ENCODE measurements at places on chromosomes 12 and 14.

GRCh38 chr12:76307083-76307482, 41.1 kb downstream of the BBS10 start:
- DNase-seq = no peak

GRCh38 chr14:91127924-91128323, 14.1 kb downstream of the DGLUCY start:
- DNase-seq = no peak

GRCh38 chr14:51999084-51999483, 9.7 kb downstream of the RTRAF start:
- no peak for DNase-seq

DNA sequence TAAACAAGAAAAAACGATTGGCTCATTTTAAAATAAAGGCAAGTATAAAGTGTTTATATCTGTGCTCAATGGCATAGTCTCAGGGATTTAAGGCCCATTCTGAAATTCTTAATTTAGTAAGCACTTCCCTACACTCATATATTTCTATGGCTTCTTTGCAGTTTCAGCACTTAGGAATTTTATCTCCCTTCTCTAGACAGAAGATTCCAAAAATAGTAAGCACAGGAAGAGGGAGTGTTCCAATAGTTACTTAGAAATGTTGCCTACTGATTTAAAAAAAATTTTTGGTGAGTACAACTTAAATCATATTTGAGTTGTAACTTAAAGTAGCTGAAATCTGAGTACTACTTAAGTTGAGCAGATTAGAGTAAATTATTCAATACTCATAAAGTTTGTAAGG, 19.8 kb downstream of the INSM2 start:
- DNase-seq = no peak

- no peak for DNase-seq
Observed at GRCh38 chr14:56905282-56905681, 95.0 kb upstream of the OTX2 start.

- DNase-seq = no peak
Observed at GRCh38 chr14:69263771-69264170, 3.8 kb downstream of the GALNT16 start.

DNA sequence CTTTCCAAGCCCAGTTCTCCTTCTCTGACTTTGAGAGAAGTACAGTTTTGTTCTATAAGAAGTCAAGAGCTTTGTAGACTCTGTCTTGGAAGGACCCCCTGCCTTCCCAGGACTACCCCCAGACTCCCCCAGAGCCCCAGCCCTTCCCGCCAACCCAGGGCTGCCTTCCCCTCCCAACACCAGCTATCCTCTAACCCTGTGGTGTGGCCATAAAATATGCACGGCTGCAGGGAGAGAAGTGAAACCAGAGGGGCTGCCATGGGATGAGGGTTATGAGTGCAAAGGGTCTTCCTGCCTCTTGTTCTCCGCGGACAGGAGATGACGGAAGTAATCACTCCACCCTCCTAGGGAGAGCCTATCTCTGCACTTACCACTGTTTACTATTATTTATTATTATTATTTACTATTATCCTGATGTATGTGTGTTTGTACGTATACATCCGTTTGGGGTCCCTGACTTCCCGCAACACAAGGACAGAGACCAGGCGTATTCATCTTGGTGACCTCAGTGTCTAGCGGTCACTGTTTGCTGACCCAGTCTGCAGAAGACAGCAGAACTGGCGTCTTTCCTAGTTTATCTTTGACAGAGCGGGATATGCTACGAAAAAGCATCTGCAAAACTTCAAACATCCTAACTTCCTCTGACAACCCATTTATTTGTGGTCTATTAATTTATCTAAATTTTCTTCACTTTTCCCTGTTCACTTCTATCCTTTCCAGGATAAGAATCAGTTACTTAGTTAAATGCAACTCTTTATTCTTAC, 3.5 kb upstream of the SCNN1A start:
- no peak for DNase-seq

- DNase-seq = no peak
Observed at GRCh38 chr14:93976477-93977057, at the start of gene ASB2. TSS of gene ASB2 (minus strand) at chr14:93976570. CDS start at chr14:93964539, 12,031 bp downstream.

DNA sequence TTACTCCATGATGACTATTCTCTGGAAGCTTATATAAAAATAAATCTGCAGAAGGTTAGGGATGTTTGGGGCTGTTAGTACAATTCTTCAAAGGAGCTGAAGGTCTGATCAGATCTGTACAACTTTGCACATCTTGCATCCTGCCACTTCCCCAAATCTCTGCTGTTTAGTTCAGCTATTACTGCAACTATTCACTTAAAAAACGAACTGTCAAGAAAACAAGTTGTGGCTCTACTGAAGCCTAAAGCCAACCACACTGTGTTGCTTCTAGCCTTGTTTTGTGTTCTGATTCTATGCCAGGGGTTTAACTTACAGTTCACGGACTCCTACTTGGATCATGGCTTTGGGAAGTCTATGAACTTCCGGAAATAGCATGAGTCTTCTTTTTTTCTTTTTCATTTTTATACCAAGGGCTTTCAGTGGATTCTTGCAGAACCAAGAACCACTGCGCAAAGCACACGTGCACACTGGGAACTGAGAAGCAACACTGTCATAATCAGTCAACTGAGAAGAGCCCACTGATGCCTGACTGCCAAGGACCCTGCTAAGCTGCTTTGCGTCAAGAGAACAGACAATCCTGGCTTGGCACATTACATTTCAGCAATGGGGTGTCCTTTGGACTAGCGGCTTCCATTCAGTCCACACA, 66.3 kb upstream of the EEA1 start:
- DNase-seq = no peak

DNA sequence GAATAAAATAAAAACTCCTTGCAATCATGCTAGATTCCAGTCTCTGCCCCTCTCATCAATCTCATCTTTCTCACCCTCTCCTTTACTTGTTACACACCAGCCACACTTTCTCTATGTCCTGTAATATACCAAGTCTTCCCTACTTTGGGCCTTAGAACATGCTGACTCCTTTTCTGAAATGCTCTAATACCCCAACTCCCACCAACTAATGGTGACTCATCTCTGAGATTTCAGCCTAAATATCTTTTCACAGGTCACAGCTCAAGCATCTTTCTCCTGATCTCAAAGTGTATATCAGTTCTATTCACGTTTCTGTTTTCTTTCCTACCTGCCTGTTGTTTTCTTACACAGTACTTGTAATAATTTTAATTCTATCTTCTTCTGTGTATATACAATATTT, 378.9 kb upstream of the PRICKLE1 start:
- DNase-seq = no peak

GRCh38 chr12:55972911-55973598, 823 bp upstream of the RAB5B start:
- no peak for DNase-seq

- DNase-seq = no peak
Observed at GRCh38 chr12:115553622-115554021, 723.9 kb downstream of the MED13L start.

DNA sequence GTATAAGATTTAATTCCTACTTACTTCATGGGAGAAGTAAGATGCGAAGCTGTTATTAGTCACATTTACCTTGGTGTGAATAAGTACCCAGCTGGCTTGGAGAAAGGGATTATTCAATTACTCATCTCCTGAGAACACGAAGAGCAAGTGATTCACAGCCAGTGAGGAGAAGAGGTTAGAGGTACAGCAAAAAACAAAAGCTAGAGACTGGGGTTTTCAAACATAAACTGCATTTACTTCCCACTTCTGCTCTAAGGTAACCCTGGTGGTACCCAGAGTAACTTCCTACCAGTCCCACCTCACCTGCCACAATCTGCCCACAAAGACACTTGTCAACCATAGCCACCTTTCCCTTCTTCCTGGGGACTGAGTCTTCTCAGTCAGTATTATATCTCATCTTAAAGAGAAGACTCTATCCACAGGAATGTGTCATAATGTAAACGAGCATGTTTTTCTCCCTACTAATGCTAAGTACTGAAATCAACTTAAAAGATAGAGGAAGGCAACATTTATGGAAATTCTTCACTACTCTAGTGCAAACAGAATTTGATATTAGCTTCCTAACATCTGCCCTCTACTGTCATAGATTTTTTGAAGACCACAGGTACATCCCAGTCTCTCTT, 6.0 kb upstream of the IL22 start:
- DNase-seq = no peak

DNA sequence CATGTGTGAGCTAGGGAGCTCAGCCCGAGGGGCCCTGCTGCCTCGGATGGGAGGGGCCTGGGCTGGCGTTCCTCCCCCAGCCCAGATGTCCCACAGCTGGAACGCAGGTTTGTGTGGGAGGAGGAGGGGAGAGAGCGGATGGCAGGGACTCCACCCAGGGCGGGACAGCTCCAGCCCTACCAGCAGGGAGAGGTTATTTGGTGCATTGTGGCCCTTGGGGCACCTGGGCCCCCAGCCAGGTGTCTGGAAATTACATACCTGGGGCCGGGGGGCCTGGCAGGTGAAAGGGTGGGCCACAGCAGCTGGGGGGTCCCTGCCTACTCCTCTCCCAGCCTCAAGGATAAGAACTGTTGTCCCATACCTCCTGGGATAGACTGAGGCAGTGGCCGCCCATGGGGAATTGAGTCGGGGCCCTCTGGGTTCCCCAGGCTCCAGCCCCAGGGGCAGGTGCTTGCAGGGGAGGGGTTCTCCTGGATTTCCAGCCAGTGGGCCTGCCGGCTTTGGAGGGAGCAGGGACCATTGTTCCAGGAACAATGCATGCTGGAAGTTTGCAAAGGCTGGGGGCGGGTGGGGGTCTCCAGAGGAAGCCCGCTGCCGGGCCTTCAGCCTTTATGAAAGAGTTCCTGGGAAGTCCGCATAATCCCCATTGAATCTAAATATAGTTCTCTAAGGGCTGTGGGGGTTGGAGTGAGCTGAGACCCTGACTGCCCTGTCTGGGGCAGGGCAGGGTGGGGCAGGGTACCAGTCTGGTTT, 1.2 kb downstream of the KIF26A start:
- no peak for DNase-seq

DNA sequence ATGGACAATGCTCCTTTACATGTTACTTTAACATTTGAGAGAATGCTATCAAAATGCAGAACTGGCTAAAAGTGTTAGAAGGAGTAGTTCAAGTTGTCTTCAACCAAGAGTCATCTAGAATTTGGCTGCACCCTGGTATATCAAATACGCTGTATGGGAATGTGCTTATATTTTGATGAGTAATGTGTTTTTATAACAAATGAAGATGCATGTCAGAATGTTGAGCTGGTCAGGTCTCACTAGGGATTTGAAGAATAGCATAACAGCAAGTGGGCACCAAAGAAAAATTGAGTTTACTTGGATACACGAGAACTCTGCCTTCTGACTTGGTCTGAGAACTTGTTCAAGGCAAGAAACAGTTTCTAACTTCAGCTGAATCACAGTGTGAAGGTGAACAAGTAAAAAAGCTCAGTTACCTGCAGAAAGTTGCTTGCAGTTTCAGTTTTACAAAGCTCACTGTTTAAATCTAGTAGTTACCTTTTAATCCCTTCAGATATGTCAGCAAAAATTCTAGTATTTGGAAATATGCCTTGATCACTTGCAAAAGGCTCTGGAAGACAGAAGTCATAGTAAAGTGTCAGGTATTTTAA, 82.3 kb downstream of the PDE3A start:
- no peak for DNase-seq

DNA sequence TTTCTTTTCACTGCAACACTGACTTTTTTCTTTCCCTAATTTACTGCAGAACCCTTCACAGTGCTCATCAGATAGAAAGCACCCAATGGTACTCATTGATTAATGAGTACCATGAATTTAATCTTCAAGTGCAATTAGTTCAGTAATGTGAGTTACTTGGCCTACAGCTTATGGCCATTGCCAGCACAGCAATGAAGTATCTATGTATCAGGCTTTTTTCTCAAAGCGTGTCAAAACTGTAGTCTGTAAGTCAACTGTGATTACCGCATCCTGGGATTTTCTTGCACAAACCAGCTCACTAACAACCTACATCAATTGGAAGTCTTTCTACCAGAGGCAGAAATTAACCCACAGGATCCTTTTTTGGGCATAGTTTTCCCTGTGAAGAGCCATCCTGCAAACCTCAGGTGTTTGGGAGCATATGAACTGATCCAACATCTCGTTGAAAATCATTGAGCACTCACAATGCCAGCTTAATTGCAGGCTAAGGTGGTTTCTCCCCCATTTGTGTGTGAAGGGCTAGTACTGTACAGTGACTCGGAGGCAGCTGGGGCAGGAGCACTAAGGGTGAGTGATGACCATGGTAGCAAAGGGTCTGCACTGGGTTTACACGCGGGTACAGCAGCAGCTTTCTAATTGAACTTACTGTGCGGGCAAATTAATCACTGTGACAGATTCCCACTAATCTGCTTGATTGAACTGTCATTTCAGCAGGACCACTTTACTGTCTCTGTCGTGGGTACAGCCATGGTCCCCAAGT, 619.3 kb downstream of the SNAPC1 start:
- DNase-seq = no peak

DNA sequence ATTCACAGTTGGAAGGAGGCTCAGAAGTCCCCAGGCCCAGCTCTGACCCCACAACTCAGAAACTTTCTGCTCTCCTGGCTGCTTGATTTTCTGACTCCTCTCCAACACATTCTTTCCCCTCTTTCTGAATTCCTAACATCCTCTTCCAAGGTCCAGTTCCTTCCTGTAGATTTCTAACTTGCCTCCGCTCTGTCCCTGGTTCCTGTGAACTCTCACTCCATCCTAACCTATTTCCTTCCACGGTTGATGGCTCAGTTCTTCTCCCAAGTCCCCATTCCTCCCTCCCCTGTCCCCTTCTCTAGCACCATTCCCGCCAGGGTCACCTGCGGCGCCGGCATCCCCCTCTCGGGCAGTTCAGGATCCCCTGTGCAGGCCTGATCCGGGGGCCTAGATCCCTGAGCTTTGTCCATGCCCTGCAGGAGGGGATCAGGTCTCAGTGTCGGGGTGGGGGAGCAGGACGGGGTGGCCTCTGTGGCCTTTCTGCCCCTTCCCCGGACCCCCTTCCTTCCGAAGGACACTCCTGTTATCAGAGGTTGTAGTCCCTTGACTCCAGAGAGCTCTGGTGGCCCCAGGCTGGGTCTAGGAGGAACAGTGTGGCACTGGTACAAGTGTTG, 6.0 kb upstream of the SLC22A17 start:
- DNase-seq = no peak

DNA sequence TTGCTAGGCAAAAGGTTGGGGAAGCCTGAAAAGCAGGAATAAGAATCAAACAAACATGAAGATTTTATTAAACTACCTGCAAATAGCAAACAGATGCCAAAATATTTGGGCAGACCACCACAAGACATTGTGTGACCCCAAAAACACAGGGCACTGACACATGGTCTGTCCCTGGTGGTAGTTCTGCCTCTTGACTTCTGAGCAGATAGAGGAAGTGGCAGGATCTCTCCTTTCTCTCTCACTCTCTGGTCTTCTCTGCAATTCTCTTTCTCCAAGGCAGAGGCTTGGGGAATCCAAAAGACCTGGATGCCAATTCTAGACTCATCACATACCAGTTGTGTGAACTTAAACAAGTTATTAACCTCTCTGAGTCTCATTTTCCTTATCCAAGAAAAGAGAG, 4.3 kb upstream of the PTGDR start:
- DNase-seq = no peak

GRCh38 chr14:21191809-21192446, 36.1 kb upstream of the OR5AU1 start:
- DNase-seq = no peak

GRCh38 chr14:105377555-105378182, 20.7 kb upstream of the TEX22 start:
- DNase-seq = no peak
